Common myeloid progenitor, CD34-positive (primary cell): ENCODE measurements at places on chromosomes 3 and 15.

- no peak within 1 kb of the TSS for H3K27ac ChIP-seq
- peak; percentile 14 for DNase-seq
- no peaks in the 10 kb centered on the region for H3K36me3 ChIP-seq
- peaks cover 16% of the 10 kb centered on the region for H3K27me3 ChIP-seq
- H3K4me3 ChIP-seq, result peak within 1 kb of the TSS; percentile 52
Observed at GRCh38 chr3:112640930-112641801, at the start of gene CCDC80. Gene CCDC80 (minus strand): TSS chr3:112641143. CDS start chr3:112639905, 1,238 bp downstream.

DNA sequence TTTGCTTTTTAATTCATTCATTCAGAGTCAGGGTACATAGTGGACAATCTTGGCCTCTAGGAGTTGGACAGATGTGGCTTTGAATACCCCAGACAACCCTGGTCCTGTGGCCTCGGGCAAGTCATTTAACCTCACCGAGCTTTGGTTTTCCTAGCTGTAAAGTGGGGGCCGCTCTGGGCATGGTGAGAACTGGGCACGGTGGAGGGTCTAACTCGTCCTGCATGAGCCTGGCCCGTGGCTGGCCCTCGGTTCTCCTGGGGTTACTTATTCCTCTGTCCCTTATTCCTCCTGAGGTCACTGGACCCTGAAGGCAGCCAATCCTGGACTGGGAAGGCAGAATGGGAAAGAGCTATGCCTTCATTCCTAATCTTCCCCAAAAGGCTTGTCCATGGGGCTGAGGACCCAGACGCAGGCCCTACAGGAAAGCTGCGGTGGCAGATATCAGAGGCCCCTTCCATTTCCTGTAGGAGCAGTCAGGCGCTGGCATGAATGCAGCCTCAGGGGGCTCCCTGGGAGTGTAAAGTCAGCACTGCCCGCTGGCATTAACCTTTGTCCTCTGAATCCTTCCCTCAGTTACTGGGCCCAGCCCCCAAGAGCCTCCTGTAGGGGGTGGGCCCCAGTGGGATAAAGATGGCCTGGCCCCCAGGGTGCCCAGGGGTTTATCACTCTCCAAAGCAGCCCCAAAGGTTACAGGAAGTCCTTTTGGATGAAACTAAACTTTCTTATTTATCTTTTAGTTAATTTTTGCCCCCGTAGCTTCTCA lies 17.9 kb upstream of the SEC13 start:
- no peak overlapping the region for H3K27ac ChIP-seq
- H3K4me3 ChIP-seq, result peak overlapping the region; percentile 42
- peak; percentile 37 for DNase-seq
- peaks cover 35% of the 10 kb centered on the region for H3K4me1 ChIP-seq
- H3K27me3 ChIP-seq, result no peaks in the 10 kb centered on the region

DNA sequence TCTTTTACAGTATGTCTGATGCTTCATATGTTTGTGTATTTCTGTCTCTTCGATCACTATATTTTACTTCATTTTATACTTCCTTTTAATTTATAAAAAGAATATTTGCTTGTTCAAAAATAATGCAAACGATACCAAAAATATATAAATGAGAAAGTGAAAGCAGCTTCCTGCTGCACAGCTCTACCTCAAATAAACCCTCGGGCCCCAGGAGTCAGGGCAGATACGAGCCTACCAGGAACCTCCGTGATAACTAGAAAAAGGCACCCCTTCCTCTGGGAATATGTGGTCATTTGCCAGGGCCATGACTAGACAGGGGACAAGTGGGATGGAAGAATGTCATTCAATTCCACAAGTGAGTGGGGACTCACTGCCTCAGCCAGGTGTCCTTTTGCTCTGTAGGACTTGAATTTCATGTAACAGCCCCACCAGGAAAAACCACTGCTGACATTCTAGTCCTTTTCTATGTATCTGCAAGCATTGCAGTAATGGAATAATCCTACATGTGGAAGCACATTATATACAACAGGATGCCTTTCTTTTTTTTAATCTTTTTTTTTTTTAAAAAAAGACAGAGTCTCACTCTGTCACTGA lies 133.3 kb downstream of the SUCLG2 start:
- no peaks in the 10 kb centered on the region for H3K27me3 ChIP-seq
- no peaks in the 10 kb centered on the region for H3K4me1 ChIP-seq
- H3K36me3 ChIP-seq, result no peaks in the 10 kb centered on the region
- DNase-seq, result no peak
- H3K4me3 ChIP-seq, result no peak overlapping the region
- H3K27ac ChIP-seq, result no peak overlapping the region

- H3K27ac ChIP-seq, result no peak overlapping the region
- peaks cover 6% of the 10 kb centered on the region for H3K27me3 ChIP-seq
- H3K4me1 ChIP-seq, result peaks cover 9% of the 10 kb centered on the region
- H3K4me3 ChIP-seq, result no peak overlapping the region
- no peaks in the 10 kb centered on the region for H3K36me3 ChIP-seq
Observed at GRCh38 chr3:49465270-49466034, 4.6 kb upstream of the DAG1 start.

- no peaks in the 10 kb centered on the region for H3K36me3 ChIP-seq
- no peak overlapping the region for H3K4me3 ChIP-seq
- peaks cover 2% of the 10 kb centered on the region for H3K27me3 ChIP-seq
Observed at GRCh38 chr15:95025924-95026728, 794.8 kb downstream of the MCTP2 start.

DNA sequence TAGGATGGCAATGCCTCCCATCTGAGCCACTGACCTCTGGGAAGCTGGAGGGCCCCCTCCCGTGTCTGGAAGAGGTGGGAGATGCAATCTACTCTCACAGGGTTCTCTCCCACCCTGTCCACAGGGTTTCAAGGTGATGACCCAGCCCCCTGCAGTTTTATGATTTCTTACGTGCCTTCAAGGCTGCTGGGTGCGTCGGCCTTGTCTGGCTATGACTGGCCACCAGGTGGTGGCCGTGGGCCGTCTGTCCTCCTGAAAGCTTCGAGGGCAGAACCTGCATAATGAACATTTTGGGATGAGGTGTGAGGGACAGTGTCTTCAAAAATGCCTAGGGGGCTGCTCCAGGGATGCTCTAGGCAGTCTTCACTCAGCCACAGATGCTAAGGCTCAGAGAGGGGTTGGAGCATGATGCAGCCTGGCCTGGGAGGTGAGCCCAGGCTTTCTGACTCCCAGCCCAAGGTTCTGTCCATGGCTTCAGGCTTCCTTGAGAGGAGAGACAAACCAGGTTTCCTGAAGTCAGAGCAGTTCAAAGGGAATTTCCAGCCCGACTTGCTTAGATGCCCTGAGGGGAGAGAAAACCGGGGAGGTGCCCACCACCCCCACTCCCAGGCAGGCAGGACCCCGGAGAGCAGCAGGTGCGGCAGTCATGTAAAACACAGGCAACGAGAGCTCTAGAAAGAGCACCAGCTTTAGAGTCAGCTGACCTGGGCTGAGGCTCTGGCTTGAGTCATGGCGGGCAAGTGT lies 18.7 kb downstream of the ISG20 start:
- no peak overlapping the region for H3K4me3 ChIP-seq
- H3K36me3 ChIP-seq, result no peaks in the 10 kb centered on the region
- no peaks in the 10 kb centered on the region for H3K4me1 ChIP-seq

GRCh38 chr15:37709669-37710068 lies 224.8 kb upstream of the TMCO5A start:
- no peak overlapping the region for H3K4me3 ChIP-seq
- no peaks in the 10 kb centered on the region for H3K27me3 ChIP-seq
- H3K36me3 ChIP-seq, result no peaks in the 10 kb centered on the region
- no peaks in the 10 kb centered on the region for H3K4me1 ChIP-seq
- H3K27ac ChIP-seq, result no peak overlapping the region

- H3K27ac ChIP-seq, result no peak overlapping the region
- H3K27me3 ChIP-seq, result no peaks in the 10 kb centered on the region
- H3K4me1 ChIP-seq, result no peaks in the 10 kb centered on the region
- no peak overlapping the region for H3K4me3 ChIP-seq
- DNase-seq, result no peak
Observed at GRCh38 chr15:49124371-49124770, 31.0 kb downstream of the COPS2 start.

GRCh38 chr3:28218071-28218916 lies 23.1 kb upstream of the CMC1 start:
- H3K4me1 ChIP-seq, result no peaks in the 10 kb centered on the region

GRCh38 chr3:159824333-159824732 lies 164.3 kb upstream of the IL12A start:
- no peak overlapping the region for H3K4me3 ChIP-seq
- peaks cover 8% of the 10 kb centered on the region for H3K4me1 ChIP-seq
- H3K27ac ChIP-seq, result no peak overlapping the region
- no peak for DNase-seq
- no peaks in the 10 kb centered on the region for H3K36me3 ChIP-seq

- H3K4me1 ChIP-seq, result no peaks in the 10 kb centered on the region
- H3K36me3 ChIP-seq, result no peaks in the 10 kb centered on the region
- no peak for DNase-seq
- no peak overlapping the region for H3K27ac ChIP-seq
- no peak overlapping the region for H3K4me3 ChIP-seq
Observed at GRCh38 chr3:179297971-179298725, 24.7 kb upstream of the ZNF639 start.

DNA sequence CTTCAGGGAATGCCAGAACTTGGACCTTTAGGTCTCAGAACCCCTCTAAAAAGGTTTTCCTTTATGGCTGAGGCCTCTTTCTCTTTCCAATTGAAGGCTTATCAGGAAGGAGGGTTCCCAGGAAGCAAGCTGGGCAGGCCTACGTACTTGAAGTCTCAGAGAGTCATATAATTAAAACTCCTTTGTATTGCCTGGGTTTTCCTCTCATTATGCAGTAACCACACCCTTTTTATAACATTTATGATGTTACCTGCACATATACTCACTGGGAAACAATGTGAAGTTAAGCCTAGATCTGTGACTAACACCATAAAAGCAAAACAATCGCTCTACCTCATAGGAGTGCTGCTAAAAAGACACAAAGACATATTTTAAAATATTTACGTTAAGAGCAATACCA lies 27.3 kb downstream of the SERP1 start:
- no peaks in the 10 kb centered on the region for H3K4me1 ChIP-seq
- H3K27me3 ChIP-seq, result no peaks in the 10 kb centered on the region
- no peak for DNase-seq
- H3K27ac ChIP-seq, result no peak overlapping the region

DNA sequence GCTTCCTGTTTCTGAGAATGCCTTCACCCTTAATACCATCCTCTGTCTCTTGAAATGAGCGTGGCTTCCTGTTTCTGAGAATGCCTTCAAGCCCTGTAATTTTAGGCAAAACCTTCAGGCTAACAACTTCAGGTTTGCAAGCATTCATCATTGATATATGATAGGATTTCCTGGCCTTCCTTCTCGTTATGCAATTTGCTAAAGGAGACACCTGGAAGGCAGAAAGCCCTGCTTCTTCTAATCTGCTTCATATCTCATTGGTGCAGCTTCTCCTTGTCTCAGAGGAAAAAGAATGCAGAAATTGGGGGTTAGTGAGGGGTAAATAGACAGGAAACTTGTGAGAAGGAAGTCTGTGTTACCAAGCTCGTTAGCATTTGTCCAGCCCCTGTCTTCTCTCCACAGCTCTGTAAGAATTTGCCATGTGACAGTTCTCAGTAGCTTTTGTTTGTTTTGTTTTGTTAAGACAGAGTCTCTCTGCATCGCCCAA lies 7.3 kb downstream of the ARL6IP5 start:
- peak; percentile 95 for DNase-seq
- H3K27ac ChIP-seq, result peak overlapping the region; percentile 88
- peaks cover 5% of the 10 kb centered on the region for H3K36me3 ChIP-seq
- peaks cover 85% of the 10 kb centered on the region for H3K4me1 ChIP-seq
- no peaks in the 10 kb centered on the region for H3K27me3 ChIP-seq

DNA sequence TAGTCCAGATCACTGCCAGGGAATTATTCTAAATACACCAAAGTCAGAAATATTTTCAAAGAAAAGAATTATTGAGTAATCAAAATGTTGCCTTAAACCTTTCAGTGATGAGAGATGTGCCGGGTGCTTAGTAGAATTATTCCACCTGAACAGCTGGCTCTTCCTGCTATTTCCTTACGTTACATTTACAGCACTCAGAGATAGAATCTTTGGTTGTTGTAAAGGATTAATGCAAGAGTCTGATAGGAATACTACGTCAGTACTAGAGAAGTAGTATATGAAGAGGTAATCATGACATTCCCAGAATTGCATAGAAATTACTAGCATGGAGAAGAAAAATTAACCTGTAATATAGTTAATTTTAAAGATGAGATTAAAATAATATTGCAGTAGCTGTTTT lies 50.9 kb upstream of the ZDHHC23 start:
- no peaks in the 10 kb centered on the region for H3K27me3 ChIP-seq
- H3K4me1 ChIP-seq, result no peaks in the 10 kb centered on the region
- H3K4me3 ChIP-seq, result no peak overlapping the region
- no peaks in the 10 kb centered on the region for H3K36me3 ChIP-seq

GRCh38 chr3:43497905-43498365 lies 123.9 kb downstream of the ANO10 start:
- H3K27ac ChIP-seq, result no peak overlapping the region
- no peaks in the 10 kb centered on the region for H3K36me3 ChIP-seq
- H3K4me1 ChIP-seq, result no peaks in the 10 kb centered on the region

GRCh38 chr3:150161011-150161410 lies 190.3 kb upstream of the PFN2 start:
- no peak overlapping the region for H3K27ac ChIP-seq
- no peak for DNase-seq

GRCh38 chr3:176514297-176514696 lies 683.0 kb downstream of the TBL1XR1 start:
- H3K4me1 ChIP-seq, result no peaks in the 10 kb centered on the region
- H3K4me3 ChIP-seq, result no peak overlapping the region
- H3K27ac ChIP-seq, result no peak overlapping the region
- H3K36me3 ChIP-seq, result no peaks in the 10 kb centered on the region
- no peak for DNase-seq
- H3K27me3 ChIP-seq, result no peaks in the 10 kb centered on the region

- no peak within 1 kb of the TSS for H3K27ac ChIP-seq
- peak within 1 kb of the TSS; percentile 98 for H3K4me3 ChIP-seq
- peak; percentile 95 for DNase-seq
- peaks cover 7% of the 10 kb centered on the region for H3K4me1 ChIP-seq
Observed at GRCh38 chr3:50567386-50568167, at the start of gene C3orf18. Gene C3orf18 (minus strand): TSS chr3:50567747. CDS start chr3:50565699, 2,048 bp downstream.

GRCh38 chr3:69020424-69020823 lies 6.9 kb upstream of the EOGT start:
- no peak overlapping the region for H3K4me3 ChIP-seq
- no peak for DNase-seq
- no peaks in the 10 kb centered on the region for H3K4me1 ChIP-seq
- H3K36me3 ChIP-seq, result peaks cover 25% of the 10 kb centered on the region
- H3K27me3 ChIP-seq, result no peaks in the 10 kb centered on the region

DNA sequence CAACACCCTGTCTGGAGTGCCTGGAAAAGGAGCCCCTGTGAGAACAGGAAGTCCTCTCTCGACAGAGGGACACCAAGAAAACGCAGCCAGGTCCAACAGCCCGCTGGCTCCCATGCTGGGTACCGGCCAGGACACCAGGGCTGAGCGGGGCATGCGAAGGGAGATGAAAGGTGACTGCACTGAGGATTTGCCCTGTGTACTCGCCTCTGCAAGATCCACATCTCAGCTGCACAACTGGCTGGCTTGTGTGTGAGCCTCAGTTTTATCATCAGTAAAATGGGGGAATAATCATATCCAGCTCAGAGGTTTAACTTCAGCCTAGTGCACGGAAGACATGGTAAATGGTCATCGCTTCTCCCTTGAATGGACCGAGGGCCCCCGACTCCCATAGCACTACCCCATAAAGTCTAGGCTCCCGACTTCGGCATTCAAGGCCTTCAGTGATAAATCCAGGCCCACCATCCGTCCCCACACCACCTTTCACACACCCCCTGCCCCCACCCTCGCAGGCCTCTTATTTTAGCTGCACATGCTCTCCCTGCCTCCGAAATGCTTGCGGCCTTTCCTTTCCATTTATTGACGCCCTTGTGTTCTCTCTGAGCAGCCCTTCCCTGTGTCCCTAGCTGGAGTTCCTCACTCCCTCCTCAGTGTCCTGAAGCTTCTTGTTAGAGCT lies 15.8 kb downstream of the ISG20 start:
- no peak for DNase-seq
- no peak overlapping the region for H3K4me3 ChIP-seq
- H3K36me3 ChIP-seq, result no peaks in the 10 kb centered on the region
- H3K27me3 ChIP-seq, result no peaks in the 10 kb centered on the region
- H3K27ac ChIP-seq, result no peak overlapping the region
